ENCODE measurements at places on chromosomes 5 and 9. TPM values are rescaled to one million over a fixed set of nuclear protein-coding genes. Genes with fewer than 3 reads are reported as not detected.
A peak's percentile ranks its signal among the peaks of the same experiment; 100 is the strongest.

GRCh38 chr9:134227451-134228411 lies 63.4 kb upstream of the RNU6ATAC start:
- peaks cover 4% of the 10 kb centered on the region for H3K4me1 ChIP-seq
- H3K27me3 ChIP-seq: peaks cover 13% of the 10 kb centered on the region
- DNase-seq: no peak
- no peak overlapping the region for H3K4me3 ChIP-seq
- no peak overlapping the region for H3K27ac ChIP-seq
- no peaks in the 10 kb centered on the region for H3K36me3 ChIP-seq

- H3K27ac ChIP-seq: no peak overlapping the region
- no peaks in the 10 kb centered on the region for H3K36me3 ChIP-seq
- H3K4me3 ChIP-seq: no peak overlapping the region
- DNase-seq: no peak
Measured at GRCh38 chr5:116534964-116535651, 39.5 kb downstream of the SEMA6A start.

DNA sequence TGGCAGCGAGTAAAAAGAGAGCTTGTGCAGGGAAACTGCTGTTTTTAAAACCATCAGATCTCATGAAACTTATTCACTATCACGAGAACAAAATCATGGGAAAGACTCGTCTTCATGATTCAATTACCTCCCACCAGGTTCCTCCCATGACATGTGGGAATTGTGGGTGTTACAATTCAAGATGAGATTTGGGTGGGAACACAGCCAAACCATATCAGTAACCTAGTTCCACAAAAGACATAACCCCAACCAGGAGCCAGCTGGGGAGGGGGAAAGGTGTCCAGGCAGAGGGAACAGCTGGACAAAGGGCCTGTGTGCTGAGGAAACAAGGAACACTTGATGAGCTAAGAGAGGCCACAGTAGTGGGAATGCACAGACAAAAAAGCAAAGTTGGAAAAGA lies 71.1 kb downstream of the BASP1 start:
- no peaks in the 10 kb centered on the region for H3K4me1 ChIP-seq
- no peak for DNase-seq
- H3K36me3 ChIP-seq: peaks cover 11% of the 10 kb centered on the region
- H3K4me3 ChIP-seq: no peak overlapping the region
- H3K27ac ChIP-seq: no peak overlapping the region

GRCh38 chr5:1161833-1162229 lies 39.6 kb upstream of the SLC6A19 start:
- no peaks in the 10 kb centered on the region for H3K4me1 ChIP-seq
- peaks cover 11% of the 10 kb centered on the region for H3K27me3 ChIP-seq
- H3K36me3 ChIP-seq: peaks cover 8% of the 10 kb centered on the region
- no peak overlapping the region for H3K4me3 ChIP-seq
- DNase-seq: no peak

DNA sequence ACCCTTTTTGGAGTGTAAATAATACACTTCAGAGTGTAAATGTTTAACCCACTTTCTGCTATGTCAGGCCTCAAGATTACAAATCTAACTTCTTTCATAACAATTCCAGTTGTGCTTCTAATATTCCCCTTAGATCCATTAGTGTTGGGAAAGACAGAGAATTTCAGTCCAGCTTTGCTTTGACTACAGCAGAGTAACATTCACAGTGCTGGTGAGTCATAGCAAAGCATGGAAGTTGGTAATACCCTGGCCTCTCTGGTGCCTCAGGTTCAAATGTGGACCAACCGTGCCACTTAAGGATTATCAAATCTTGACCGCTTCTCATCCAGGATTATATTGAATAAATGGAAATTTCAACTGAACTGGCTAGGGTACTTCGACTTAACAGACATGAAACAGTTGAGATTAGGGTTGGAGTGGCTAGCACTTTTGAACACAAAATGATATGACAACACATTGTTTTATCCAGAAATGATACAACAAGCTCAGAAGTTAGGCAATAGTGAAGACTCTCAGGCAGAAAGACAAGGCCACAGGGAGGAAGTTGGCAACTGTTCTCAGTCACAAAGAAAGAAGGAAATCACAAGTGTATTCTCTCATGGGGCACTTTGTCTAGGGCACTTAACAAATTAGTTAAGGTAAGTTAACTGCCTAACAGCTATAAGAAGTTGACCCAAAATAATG lies 24.4 kb upstream of the RASA1 start:
- no peak overlapping the region for H3K27ac ChIP-seq
- no peaks in the 10 kb centered on the region for H3K27me3 ChIP-seq
- H3K4me3 ChIP-seq: no peak overlapping the region
- H3K36me3 ChIP-seq: no peaks in the 10 kb centered on the region
- peaks cover 3% of the 10 kb centered on the region for H3K4me1 ChIP-seq
- DNase-seq: no peak

- DNase-seq: no peak
- H3K36me3 ChIP-seq: peaks cover 49% of the 10 kb centered on the region
- H3K4me3 ChIP-seq: peak overlapping the region; percentile 35
- peaks cover 50% of the 10 kb centered on the region for H3K4me1 ChIP-seq
Measured at GRCh38 chr5:143220748-143221251, 182.7 kb downstream of the NR3C1 start.

DNA sequence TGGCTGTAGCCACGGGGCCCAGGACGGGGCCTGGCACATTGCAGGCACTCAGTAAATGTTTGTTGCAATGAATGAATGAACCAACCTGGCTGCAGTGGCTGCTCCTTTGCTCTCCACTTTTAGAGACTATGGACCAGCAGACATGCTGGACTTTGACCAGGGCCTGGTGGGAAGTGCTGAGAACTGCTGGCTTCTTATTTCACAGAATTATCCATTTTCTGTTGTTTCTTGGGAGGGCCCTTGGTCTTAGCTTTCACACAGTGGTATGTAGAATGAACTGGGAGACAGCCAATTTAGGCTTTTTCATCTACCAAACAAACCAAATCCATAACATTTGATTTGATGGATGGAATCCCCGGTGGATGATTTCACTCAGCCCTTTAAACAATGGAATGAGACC lies 78.0 kb upstream of the LHFPL2 start:
- no peak overlapping the region for H3K4me3 ChIP-seq
- no peak for DNase-seq
- peaks cover 6% of the 10 kb centered on the region for H3K27me3 ChIP-seq
- H3K27ac ChIP-seq: no peak overlapping the region
- H3K4me1 ChIP-seq: peaks cover 7% of the 10 kb centered on the region
- no peaks in the 10 kb centered on the region for H3K36me3 ChIP-seq

DNA sequence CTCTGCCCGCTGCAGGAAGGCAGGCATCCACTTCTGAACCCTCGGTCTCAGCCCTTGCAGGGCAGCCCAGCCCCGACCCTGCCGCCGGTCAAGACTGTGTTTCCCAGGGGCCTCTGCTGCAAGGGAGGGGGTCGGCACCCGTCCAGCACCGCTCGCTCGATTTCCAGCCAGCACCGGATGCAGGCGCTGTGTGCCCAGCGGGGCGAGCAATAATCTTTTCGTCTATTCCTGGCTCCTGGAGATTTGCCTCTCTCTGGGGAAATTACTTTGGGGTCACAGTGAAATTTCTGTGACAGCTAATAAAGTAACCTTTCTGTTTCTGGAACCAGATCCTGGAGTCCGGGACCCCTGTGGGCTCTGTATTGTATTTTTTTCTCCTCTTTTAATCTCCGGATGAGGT lies 155.3 kb downstream of the COL23A1 start:
- peaks cover 15% of the 10 kb centered on the region for H3K36me3 ChIP-seq
- H3K27me3 ChIP-seq: peaks cover 22% of the 10 kb centered on the region
- H3K4me1 ChIP-seq: peaks cover 42% of the 10 kb centered on the region
- DNase-seq: no peak
- no peak overlapping the region for H3K4me3 ChIP-seq
- H3K27ac ChIP-seq: no peak overlapping the region

DNA sequence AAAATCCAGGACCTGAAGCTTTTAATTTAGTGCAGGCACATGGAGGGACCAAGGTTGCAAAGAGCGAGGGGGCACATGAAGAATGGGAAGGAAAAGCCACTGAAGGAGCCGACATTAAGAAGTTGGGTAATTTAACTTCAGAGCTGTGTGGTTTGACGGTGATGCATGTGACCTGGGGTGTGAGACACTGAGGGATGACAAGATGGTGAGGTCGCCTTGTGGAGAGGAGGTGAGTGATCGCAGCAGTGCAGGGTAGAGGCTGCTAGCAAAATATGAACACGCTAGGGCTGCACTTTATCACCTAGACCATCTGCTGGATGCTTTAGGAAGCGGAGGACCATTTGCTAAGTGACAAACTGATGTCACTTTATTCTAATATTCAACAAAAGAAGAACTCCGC lies 339.0 kb upstream of the KIF2A start:
- no peak overlapping the region for H3K4me3 ChIP-seq
- peaks cover 9% of the 10 kb centered on the region for H3K4me1 ChIP-seq
- H3K27ac ChIP-seq: peak overlapping the region; percentile 0

DNA sequence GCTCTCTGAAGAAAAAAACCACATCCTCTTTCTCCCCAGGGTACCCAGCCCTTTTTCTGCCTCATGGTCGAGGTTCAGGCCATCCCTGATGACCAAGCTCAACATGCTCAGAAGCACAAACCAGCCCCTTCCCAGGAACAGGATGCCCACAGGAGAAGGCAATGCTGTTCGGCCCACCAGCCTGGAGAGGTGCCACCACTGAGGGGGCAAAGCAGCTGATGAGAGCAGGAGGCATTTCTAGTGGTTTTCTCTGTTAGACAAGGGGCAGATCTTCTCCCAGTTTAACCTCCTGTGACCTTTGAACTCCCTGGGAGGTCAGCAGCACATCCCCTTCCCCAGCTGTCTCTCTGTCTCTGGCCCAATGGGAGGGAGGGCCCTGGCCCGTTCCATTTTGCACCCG lies 73.0 kb downstream of the PAX5 start:
- no peaks in the 10 kb centered on the region for H3K4me1 ChIP-seq
- no peak overlapping the region for H3K27ac ChIP-seq
- no peaks in the 10 kb centered on the region for H3K36me3 ChIP-seq
- H3K4me3 ChIP-seq: no peak overlapping the region
- no peak for DNase-seq

DNA sequence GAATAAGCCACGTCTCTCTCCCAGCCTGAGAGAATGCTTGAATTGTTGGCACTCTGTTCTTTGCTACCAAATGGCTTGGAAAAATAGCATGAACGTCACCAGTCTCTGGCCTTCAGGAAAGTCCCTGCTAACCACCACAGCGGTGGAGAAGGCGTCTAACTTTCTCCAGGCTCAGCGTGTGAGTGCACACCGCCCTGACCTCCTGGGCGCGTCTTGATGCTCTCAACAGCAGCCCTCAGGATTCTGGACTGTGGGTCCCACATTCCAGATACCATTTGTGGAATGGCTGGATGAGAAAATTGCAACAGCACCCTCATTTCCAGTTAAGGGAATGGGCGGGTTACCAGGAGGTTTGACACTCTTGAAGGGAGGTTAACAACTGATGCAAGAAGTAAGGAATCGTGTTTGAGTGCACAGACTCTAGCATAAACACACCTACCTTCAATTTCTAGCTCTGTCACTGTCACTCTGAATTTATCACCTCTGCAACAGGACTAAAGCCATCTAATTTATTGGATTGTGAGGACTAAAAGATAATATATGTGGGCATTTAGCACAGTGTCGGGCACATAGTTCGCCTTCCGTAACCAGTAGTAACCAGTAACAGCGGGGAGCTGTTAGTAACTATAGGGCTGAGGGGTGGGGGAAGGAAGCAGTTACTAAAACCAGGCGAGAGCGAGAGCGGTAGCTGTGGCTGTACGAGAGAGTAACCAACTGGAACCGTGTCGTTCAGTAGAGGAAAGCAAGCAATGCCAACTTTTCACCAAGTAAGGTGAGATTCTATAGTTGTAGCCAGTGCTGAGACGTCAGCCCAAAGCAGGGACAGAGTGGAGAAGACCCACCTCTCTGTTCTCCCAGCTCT lies 807 bp upstream of the PLGRKT start:
- H3K36me3 ChIP-seq: peaks cover 7% of the 10 kb centered on the region
- H3K27me3 ChIP-seq: peaks cover 3% of the 10 kb centered on the region

PCDHGA12 gene
- total RNA-seq: 3.8 TPM

CARD6 gene
- 3.7 TPM for total RNA-seq

VCAN gene
- total RNA-seq: 203 TPM
